Stimulated activated CD8-positive, alpha-beta memory T cell treated with anti-CD3 and anti-CD28 coated beads, Interleukin-7, amount 100 ng/mL, for 4 hours (primary cell): ENCODE measurements at places on chromosomes 12 and 14.

DNA sequence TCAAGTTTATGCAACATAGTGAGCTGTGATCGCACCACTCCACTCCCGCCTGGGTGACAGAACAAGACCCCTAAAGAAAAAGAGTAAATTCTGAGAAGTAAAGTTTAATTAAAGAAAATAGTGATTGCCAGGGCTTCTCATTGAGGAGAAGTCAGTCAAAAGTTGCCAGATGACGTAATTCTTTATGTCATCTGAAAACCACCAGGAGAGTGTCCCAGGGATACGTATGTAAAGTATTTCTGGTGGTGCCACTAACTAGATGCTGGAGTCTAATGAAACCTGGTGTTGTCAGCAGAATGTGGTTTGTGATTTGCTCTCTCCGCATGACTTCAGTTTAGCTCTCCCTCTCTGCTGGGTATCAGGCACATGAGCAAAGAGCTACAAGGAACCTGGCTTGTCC is 392.5 kb downstream of the DPF3 start:
- no peak for DNase-seq

DNA sequence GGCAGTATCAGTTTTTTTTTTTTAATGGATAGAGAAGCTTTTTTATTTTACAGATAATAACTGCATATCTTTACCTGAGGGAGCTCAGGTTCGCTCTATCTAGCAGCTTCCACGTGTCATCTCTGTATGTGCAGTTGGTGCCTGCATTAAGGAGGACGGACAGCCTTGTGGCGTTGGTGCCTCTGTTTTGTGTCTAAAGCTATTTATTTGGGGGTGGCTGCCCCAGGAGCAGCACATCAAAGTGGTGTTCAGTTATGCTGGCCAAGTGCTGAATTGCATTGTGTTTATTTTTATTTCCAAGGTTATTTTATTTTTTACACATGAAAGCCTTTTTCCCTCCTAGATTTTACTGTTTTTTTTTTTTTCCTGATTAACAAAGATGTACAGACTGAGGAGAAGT is 59.7 kb downstream of the RASSF3 start:
- no peak for DNase-seq

- DNase-seq: no peak
Measured at GRCh38 chr12:123726244-123726643, 14.1 kb downstream of the ATP6V0A2 start.

DNA sequence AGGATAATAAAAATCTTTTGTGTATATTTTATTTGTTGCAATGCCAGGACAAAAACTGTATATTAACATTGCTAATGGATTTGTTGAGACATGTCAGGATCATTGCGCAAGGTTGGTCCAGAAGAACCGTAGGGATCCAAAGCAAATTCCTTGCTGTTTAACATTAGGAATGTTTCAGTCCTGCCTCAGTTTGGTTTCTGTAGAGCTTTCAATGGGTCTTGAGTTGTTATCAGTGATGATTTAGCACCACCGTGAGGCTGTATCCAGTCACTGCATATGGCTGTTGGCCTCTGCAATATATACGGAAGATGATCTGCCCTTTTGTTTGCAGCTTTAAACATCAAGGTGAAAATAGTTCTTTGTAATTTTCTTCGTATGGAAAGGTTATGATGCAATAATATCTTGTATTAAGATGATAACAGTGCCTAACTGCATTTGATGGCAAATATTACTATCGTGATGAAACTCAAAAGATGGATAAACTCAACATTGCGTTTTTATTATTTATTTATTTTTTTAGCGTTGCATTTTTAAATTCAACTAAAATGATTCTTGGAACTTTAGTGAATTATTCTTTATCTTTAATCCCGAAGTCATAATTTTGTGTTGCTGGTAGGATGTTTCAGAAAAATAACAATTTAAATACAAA is 231.2 kb downstream of the AKAP6 start:
- no peak for DNase-seq
